Activated T-helper 2 cell treated with anti-CD3 and anti-CD28 coated beads, Interferon-gamma antibody, Interleukin-2, Interleukin-4, amounts not matched to agents 10 μg/mL and 5 μg/mL and 100 μg/mL, durations not matched to agents 14 hours and 24 hours and 36 hours (primary cell): ENCODE measurements at places on chromosomes 7 and 10. TPM values are rescaled to one million over a fixed set of nuclear protein-coding genes. Genes with fewer than 3 reads are reported as not detected.

Gene OR2A2
- not detected in 2 replicates for total RNA-seq

Gene ZNF727
- total RNA-seq = 0.11 and 0.18 TPM in 2 replicates

Gene VWA2
- not detected in 2 replicates for total RNA-seq

Gene GDI2
- 301 and 302 TPM in 2 replicates for total RNA-seq

Gene FOXL3
- not detected in 2 replicates for total RNA-seq
